ENCODE measurements at places on chromosomes 12 and 14. TPM values are rescaled to one million over a fixed set of nuclear protein-coding genes. Genes with fewer than 3 reads are reported as not detected.

DNA sequence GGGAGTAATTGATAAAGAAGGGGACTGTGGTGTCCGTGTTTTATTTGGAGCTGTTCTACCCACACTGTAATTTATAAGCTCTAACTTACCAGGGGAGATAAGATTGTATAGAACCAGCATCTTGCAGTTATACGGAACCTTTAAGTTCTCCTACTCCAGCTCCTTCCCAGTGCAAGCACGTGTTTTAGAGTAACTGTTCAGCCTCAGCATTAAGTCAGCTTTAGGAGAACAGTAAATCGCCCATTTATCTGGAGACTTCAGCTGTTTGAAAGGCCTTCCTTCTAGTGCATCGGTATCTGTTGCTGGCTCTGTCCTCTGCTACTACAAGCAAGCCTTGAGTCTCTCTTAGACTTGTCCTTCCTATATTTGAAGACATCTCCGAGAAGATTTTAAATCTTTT lies 95.6 kb downstream of the ETV6 start:
- no peak for DNase-seq

ACVRL1 gene
- polyA plus RNA-seq: 33.6 TPM

- DNase-seq: peak; percentile 52
Observed at GRCh38 chr12:130632642-130633041, 83.5 kb downstream of the RIMBP2 start.

IFI27 gene
- polyA plus RNA-seq: 5.1 TPM

DNA sequence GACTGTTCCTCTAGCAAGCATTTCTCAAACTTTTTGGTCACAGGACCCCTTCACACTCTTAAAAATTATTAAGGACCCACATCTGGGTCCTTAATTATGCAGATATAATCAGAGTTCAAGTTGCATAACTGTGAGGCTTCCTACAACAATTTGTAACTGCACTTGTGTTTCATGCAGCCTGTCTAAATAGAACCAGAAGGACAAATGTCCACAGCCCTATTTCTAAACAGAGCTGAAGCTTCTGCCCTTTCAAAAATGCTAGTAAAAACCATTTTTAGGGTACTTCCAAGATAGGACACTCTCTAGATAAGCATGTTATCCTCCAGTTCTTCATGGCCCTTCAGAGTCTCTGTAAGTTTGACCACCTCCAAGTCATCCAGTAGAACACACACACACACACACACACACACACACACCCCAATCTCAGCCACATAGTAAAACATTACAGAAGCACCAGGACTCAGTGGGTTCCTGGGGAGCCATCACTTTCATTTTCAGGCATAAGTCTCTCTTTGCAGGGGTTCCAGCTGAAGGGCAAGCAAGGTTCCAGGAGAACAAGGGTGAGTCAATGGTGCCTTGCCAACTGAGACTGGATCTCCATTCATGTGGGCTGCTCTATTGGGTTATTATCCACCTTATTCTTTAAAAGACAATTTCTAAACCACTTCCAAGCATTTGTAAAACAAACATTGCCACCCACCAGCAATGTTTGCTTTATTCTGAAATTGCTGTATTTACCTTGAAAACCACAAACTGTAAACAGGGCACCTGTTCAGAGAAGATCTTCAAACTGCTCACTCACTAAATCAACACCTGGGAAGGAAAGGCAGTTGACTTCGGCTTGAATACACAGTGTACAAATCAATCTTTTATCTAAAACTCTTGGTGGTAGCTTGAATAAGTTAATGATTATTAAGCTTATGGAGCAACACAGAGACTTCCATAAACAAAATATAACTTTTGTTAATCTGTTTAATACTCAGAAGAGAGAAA lies 64.1 kb downstream of the ITPR2 start:
- DNase-seq: no peak

DNA sequence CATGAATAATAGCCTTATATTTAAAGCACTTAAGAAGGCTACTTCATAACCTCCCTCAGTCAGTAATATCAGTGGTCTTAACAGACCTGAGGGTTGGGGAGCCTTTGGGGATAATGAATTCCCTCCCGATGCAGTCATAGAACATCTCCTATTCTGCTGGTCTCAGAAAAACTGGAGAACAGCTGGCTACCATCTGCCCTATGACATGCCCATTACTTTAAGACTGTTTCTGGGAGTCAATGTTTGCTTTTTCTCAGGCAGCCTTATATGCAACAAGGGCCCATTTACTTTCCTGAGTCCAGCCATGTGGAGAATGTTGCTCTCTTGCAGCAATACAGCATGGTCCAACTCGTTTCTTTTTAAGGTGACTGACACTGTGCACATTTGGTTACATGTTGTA lies 161.7 kb upstream of the PARP11 start:
- peak; percentile 83 for DNase-seq

MYO1A gene
- polyA plus RNA-seq: 0.21 TPM

SPTB gene
- 18.8 TPM for polyA plus RNA-seq

DNA sequence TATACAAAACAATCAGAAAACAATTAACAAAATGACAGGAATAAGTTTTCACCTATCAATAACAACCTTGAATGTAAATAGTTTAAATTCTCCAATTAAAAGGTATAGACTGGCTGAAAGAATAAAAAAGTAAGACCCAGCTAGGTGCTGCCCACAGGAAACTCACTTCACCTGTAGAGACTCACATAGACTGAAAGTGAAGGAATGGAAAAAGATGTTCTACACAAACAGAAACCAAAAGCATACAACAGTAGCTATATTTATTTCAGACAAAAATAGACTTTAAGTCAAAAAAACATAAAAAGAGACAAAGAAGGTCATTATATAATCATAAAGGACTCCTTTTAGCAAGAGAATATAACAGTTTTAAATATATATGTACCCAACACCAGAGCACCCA lies 152.4 kb upstream of the PWP1 start:
- no peak for DNase-seq

GRCh38 chr14:36996133-36996856 lies 176.1 kb downstream of the SLC25A21 start:
- DNase-seq: no peak

- DNase-seq: no peak
Observed at GRCh38 chr12:64813723-64814122, 10.7 kb upstream of the TBC1D30 start.

CREBL2 gene
- polyA plus RNA-seq: 35.4 TPM

DNA sequence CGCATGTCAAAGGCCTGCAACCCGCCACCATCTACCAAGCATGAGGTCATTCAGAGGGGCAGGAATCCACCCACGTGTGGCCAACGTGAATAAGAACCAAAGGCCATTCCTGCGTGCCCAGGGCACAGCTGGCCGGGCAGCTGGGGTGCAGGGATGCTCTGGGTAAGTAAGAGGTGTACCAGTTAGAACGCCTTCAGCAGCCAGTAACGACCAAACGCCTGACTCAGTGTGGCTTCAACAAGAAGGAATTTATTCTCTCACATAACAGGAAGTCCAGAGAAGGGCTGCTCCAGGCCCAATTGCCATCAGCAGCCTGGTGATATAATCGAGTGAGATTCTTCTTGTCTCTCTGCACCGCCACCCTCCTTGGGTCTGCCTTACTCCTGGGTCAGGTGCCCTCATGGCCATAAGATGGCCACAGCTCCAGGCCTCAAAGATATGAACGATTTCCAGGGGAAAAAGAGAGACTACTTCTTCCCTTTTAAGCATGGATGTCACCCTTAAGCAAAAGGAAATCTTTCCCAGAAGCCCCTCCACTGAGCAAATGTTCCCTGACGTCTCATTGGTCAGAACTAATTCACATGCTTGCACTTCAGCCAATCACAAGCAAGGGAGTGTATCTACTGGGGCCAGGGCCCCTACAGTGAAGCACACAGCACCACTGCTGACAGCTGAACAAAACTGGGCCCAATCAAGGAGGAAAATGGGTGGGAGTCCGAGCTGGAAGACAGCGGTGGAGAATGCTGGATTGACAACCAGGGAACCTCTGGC lies 7.3 kb downstream of the TTC7B start:
- no peak for DNase-seq

- peak; percentile 52 for DNase-seq
Observed at GRCh38 chr14:94689218-94689984, 77.2 kb downstream of the SERPINA3 start.

FAM186B gene
- 0.93 TPM for polyA plus RNA-seq

- DNase-seq: no peak
Observed at GRCh38 chr12:96239711-96240635, 45.8 kb downstream of the ELK3 start.

- no peak for DNase-seq
Observed at GRCh38 chr12:112803620-112804282, 12.2 kb downstream of the RPH3A start.

DNA sequence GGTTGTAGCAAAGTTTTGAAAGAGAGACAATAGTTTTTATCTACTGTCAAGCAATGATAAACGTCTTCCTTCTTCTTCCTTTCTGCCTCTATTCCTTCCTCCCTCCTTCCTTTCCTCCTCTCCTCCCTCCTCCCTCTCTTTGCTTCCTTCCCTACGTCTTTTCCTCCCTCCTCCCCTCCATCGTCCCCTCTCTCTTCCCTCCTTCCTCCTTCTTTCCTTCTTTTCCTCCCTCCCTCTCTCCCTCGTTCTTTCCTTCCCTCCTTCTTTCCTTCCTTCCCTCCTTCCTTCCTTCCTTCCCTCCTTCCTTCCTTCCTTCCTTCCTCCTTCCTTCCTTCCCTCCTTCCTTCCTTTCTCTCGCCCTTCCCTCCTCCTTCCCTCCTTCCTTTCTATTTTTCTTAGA lies 82.8 kb upstream of the KCNA1 start:
- DNase-seq: no peak

METTL3 gene
- 84.6 TPM for polyA plus RNA-seq

GRIP1 gene
- polyA plus RNA-seq: 24.5 TPM

DHH gene
- polyA plus RNA-seq: 0.34 TPM

- no peak for DNase-seq
Observed at GRCh38 chr14:86596024-86596423, 1066.1 kb downstream of the FLRT2 start.

GRCh38 chr12:80135624-80136023 lies 36.3 kb downstream of the OTOGL start:
- no peak for DNase-seq

GRCh38 chr14:89397569-89398230 lies 19.3 kb downstream of the FOXN3 start:
- no peak for DNase-seq

DNA sequence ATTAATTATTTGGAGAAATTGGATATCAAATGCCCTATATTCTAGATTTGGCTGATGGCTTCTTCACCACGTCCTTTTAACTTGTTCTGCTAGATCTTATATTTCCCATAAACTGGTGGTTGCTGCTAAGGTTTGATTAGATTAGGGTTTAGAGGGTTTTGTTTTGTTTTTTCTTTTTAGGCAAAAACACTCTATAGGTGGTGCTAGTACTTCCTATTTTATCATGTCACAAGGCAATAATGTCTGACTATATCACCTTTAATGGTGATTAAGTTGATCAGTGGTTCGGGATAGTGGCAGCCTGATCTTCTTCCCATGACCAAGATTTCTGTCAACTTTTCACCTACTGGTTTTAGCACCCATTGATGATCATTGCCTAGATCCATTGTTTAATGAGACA lies 455.1 kb downstream of the RAD51B start:
- DNase-seq: no peak

DNA sequence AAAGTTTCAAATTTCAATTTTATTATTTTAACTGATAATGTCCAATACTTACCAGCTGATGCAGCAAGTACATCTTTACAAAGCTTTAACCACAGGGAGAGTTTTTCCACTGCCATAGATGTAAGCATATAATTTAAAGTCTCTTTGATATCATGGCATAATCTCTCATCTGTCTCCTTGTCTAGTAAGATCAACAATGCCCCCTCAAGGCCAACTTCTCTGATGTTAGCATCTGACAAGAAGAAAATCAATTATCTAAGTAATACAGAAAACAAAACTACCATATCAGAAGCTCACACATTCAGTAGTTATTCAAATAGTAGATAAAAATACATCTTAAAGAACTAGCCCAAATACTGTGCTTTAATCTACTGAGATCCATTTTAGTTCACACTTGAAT lies 94.2 kb downstream of the HEATR5A start:
- DNase-seq: no peak

DNA sequence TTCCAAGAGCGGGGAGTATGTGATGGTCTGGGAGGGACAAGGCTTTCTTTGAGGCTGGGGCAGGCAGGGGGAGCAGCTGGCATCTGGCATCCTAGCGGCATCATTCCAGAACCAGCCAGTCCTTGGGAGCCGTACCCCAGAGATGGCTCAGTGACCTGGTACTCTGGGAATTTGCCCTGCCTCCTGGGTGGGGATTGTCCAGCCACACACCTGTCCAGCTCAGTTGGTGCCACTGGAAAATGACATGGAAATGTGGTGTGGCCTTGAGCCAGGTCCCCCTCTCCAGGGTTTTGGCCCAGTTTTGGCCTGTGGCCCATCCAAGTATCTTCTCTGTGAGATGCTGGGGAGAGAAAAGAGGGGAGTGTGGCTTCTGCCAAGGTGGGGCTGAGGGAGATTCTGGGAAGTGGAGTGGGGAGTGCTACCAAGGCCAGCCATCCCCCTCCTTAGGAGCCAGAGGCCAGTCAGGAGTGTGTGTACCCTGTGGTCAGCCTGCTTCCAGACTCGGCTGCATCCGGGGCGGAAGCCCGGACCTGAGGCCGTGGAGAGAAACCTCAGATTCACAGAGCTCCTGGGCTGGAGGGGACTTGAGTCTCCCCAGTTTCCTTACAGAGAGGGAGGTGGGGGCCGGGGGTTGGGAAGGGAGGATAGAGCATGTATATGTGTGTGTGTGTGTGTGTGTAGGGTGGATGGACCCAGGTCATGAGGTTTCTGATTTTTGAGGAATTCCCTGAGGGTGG lies 14.7 kb upstream of the KRT80 start:
- DNase-seq: no peak

OVCH1 gene
- polyA plus RNA-seq: 0.26 TPM

- no peak for DNase-seq
Observed at GRCh38 chr14:35338731-35339405, 46.7 kb downstream of the PSMA6 start.

DNA sequence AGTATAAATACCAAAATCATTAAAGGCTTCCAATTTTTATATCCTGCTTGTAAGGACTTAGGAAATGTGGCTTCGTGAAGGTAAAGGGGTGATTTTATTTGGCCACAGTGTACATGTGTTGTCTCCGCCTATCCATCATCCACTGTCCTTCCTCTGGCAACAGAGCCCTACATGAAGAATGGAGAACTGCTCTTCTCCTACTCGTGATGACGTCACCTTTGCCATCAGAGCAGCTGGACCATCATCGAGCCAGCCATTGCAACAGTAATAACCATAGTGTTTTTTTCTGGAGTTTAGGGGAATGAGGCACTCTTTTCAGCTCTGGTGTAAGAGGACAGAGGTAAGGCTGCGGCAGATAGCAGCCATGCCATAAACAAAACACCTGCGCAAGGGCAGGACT lies 19.2 kb downstream of the ITPR2 start:
- no peak for DNase-seq

- no peak for DNase-seq
Observed at GRCh38 chr12:4395818-4396217, 16.3 kb upstream of the FGF23 start.

OR6S1 gene
- polyA plus RNA-seq: not detected

All from renal pelvis (tissue), 12 donors.